ENCODE measurements at places on chromosomes 7 and 10.

- DNase-seq, result no peak
Observed at GRCh38 chr10:47028466-47028865, 117.2 kb downstream of the PTPN20 start.

DNA sequence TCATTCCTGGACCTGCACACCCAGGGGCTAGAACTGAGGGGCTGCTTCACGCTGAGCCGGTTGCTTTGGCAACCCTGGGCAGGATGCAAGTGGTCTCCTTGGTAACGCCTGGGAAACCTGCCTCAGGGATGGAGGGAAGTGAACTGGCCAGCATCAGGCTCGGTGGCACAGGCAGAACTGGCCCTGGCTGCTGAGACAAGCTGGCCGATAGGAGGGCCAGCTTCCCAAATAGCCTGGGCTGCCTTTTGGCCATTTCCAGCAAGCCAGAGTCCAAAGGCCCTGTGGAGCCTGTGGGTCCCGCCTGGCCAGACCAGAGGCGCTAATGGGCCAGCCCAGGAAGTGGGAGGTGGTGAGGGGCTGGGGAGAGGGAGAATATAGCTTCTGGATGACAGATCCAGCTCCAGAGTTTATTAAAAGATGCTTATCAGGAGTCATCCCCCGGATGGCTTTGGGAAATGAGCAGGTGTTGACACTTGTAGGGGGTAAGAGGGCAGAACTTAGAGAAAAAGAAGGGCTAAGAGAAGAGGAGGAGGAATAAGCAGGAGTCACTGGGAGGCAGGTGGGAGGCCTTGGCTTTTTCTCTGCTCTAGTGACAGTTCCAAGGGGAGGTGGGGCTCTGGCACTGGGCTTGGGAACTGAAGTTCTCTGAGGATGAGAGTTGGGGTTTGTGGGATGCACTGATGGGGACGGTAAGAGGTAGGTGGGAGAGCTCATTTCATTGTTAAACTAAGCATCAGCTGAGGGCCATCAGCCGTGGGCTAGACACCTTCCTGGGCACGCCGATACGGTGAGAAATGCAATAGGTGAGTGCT, 9.6 kb downstream of the NEURL1 start:
- DNase-seq, result no peak

DNA sequence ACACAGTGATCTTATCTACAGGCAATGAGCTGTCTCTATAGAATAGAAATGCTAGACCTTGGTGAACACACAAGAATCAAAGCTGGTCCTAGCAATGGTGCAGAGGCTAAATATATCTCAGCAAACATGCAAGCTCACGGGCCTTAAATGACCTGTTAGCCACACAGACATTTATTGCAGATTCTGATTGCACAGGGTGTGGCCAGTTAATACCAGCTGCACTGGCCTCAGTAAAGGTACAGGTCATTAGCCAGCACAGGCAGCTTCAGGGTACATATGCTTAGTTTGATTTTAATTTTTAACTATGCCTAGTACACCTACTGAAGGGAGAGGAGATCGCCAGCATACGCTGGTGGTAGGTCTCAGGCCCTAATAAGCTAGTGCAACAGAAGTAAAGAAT, 265.4 kb upstream of the DGKB start:
- no peak for DNase-seq

DNA sequence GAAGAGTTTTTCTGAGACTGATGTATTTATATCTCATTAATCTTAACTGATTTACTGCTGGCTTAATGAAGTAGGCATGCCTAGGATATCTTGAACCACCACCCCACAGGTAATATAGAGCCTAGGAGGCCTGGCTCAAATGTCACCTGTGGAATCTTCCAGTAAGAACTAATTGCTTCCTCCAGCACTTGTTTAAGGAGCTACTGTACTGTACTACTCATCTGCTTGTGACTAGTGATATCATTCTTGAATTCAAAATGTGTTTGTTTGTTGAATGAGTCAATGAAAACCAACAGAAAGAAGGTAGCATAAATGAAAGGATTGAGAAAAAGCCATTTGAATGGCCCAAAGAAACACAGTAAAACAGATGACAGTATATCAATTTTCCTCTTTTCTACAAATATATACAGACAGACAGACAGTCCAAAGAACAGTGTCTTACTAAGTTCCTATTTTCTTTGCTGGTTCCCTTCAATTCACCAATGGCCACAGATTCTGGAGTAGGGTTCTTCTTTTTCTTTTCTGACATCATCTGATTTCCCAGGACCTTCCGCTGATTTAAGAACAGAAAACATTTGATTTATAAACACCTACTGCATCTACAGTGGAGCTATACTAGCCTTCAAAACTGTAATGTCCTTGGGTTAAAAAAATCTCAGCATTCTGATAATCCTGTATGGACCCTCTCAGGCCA, 43.7 kb upstream of the SLIT1 start:
- no peak for DNase-seq

DNA sequence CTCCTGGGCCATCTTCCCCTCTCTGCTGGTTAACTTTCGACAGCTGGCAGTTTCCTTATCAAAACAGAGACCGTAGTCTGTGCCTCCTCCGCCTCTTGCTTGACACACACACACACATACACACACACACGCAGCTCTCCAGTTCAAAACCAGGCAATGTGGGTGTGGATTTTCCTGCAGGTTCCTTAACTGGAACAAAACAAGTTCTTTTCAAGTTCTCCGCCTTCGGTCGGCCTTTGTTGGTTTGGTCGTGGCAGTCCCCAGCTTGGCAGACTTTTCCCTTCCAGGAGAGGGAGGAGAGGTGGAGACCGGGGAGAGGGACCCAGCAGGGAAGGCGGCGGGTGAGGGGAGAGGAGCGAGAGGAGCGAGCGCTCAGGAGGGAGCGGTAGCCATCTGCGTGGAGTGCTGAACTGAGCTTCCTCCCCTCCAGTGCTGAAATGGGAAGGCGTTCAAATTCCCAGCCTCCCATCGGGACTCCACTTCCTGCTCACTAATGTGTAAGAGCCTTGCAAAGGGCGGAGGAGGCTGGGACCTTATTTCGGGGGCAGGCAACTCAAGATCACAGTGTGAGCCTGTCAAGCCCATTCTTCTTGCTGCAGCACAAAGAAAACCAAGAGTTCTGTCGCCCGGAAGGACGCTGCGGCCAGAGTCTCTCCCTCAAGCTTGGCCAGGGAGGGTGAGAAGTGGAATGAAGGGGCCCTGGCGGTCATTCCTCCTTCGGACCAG, 120.6 kb downstream of the PRPF18 start:
- DNase-seq, result peak; percentile 76

DNA sequence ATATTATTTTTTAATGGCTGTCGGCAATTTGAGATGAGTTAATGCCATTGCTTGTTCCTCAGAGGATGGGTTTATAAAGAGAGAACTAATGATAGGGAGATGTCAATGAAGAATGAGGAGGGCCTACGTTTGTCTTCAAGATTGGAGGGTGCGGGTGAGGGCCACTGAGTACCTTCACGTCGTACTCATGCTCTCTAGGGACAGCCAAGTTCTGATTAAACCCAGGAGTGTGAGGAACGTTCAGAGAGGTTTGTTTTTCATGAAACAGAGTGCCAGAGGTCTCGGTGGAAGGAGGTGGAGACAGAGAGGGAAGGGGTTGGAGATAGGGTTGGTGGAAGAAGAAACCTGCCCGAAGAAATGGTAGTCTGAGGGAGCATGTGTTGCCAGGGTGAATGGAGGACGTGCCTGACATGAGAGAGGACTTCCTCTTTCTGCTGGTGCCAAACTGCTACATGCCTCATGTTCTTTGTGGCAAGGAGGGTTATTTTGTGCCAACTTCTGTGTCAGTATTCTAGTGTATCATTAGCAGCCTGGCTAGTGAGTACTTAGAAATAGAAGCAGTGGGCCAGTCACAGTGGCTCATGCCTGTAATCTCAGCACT, 8.9 kb downstream of the DHTKD1 start:
- DNase-seq, result no peak

Measured in ovary (tissue), 10 donors.